Hypothalamus (tissue), 51 donors: ENCODE measurements at places on chromosomes 5 and 9.

DNA sequence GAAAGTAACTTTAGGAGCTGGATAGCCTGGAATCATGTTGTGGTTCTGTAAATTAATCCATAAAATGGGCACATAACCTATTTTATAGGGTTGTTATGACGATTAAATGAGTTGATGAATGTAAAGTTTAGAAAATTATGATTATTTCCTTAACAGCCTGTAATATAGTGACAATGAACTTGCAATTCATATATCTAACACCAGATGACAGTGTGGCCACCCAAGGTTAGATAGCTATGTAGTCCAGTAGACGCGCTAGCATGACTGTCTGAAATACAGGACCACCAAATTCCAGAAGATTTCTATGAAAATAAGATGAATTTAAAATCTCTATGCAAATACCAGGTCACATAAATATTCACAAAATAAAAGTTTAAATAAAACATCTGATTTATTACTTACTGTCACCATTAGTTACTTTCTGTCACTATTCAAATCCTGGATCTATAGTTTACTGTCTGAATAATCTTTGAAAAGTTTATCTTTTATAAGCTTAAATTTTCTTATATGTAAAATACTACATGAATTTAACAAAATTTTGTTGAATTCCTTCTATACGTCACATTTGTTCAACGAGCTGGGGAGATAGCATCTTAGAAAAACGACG is 26.1 kb upstream of the MACIR start:
- no peak for DNase-seq

GRCh38 chr9:109101810-109102209 is 17.9 kb downstream of the TMEM245 start:
- no peak for DNase-seq

- DNase-seq: no peak
Measured at GRCh38 chr9:83434254-83434653, 103.9 kb downstream of the FRMD3 start.

DNA sequence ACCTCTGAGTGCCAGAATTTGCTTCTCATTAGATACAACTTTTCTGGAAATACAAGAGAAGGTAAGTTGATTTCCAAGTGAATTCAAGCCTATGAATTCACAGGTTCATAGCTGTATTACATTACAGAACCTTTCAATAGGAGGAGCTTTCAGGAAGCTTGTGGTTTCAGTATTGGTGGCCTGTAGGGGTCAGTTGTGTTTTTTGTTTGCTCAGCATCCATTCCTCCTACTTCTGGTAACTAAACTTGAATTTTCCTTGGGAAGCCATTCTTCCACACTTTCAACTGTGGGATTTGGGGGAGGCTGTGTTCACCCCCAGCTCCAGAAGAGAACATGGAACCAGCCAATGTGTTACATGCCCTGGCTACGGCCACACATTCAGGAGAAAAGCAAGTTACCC is 5.6 kb upstream of the CYSTM1 start:
- DNase-seq: no peak

DNA sequence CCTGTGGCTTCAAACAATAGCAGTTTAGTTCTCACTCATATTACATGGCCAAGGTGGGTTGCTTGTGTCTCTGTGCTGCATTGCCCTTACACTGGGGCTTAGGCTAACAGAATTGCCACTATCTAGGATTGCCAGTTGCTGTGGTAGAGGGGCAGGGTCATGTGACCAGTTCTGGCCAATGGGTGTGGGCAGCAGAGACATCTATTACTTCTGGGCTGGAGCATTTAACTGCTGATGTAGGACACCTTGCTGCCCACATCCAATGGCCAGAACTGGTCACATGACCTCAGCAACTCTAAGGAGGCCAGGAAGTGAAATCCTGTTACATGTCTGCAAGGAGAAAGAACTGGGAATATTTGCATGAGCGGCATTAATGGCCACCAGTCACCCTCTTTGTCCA is 199.3 kb downstream of the C9orf152 start:
- no peak for DNase-seq

GRCh38 chr9:131257266-131258025 is 18.9 kb downstream of the FAM78A start:
- no peak for DNase-seq

GRCh38 chr9:131273146-131273855 is 3.0 kb downstream of the FAM78A start:
- no peak for DNase-seq

DNA sequence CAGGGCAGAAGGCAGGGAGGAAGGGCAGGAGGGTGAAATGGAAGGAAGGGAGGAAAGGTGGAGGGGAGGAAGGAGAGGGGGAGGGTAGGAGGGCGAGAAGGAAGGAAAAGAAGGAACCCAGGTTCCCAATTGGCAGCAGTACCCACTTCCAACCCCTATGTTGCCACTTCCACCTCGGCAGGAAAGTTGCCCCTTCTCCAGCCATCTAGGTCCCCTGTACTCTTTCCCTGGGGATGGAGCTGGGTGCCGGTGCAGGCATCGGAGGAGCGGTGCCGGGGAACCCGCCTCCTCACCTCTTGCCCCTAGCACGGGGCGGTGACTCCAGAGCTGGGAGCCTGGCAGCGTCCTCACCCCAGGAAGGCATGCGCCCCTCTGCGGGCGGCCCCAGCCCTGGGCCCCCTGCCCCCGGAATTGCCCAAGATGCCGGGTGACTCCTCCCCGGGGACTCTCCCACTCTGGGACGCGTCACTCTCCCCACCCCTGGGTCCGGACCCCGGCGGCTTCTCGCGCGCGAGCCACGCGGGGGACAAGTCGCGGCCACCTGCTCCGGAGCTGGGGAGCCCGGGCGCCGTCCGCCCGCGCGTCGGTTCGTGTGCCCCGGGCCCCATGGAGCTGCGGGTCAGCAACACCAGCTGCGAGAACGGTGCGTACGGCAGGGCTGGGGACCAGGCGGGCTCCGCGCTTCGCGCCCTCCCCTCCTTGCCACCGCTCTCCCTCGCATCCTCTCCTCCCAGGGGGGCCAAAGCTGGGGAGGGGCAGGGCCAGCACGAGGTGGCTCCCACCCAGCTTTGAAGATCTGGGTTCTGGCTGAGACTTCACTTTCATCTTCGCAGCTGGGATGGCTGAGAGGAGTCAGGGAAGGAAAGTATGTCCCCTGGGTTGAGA is at the start of gene NIPAL4:
Gene NIPAL4 (plus strand): TSS at position 499 of the 885 bp plus-strand sequence. CDS start 108 bp downstream, at position 607.
- peak; percentile 71 for DNase-seq

- no peak for DNase-seq
Measured at GRCh38 chr9:125635888-125636287, 71.1 kb downstream of the MAPKAP1 start.
